ENCODE measurements at places on chromosomes 1 and 21. TPM values are rescaled to one million over a fixed set of nuclear protein-coding genes. Genes with fewer than 3 reads are reported as not detected.

Gene MAP10
- not detected for total RNA-seq

Gene GORAB
- total RNA-seq = 11.0 TPM

Gene COL9A2
- total RNA-seq = 0.23 TPM

Gene ELF3
- 116 TPM for total RNA-seq

Gene PCBP3
- total RNA-seq = 0.75 TPM

Gene THEMIS2
- 0.51 TPM for total RNA-seq

Gene F3
- total RNA-seq = 21.7 TPM

Gene LEFTY1
- not detected for total RNA-seq

Gene DCST1
- not detected for total RNA-seq

Gene FCAMR
- total RNA-seq = not detected

- no peak within 1 kb of the TSS for H3K4me3 ChIP-seq
- H3K4me1 ChIP-seq = 0 out of 2 replicates have a peak, but pooled peaks cover 4% of the 10 kb centered on the region
- no peaks in the 10 kb centered on the region for H3K36me3 ChIP-seq
- no peaks in the 10 kb centered on the region for H3K27me3 ChIP-seq
Observed at GRCh38 chr1:23913212-23913880, at the start of gene CNR2. Gene CNR2 (minus strand): TSS chr1:23913362. CDS start chr1:23875617, 37,745 bp downstream.

DNA sequence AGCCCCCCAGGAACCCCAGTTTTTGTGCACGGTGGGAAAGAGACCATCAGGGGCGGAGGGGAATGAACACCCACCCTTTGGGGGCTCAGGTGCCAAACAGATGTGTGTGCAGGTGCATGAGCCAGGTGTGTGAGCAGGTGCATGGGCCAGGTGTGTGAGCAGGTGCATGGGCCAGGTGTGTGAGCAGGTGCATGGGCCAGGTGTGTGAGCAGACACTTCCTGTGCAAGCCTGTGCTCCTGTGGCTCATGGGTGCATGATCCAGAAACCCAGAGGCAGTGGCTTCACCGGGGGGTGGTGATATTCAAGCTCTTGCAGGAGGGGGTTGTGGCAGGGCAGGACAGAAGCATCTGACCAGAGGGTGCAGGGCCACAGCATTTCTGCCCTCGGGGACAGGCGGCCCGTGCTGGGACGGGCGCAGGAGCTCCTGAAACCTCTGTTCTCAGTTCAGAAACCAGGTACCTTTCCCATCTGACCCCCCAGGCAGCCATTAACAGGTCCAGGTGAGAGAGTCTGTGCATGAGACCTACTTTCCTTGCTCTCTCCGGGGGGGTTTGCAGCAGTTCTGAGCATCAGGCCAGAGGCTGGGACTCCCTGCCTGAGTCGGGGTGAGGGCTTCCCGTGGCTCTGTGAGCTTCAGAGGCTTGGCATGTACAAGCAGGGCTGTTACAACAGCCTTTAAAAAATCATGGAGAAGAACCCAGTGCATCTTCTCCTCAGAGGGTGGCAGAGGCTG is 29.1 kb downstream of the COL18A1 start:
- H3K4me1 ChIP-seq = peaks cover 42% of the 10 kb centered on the region
- no peaks in the 10 kb centered on the region for H3K27me3 ChIP-seq
- H3K27ac ChIP-seq = peak overlapping the region; percentile 50
- no peak overlapping the region for H3K4me3 ChIP-seq
- H3K36me3 ChIP-seq = peaks cover 1% of the 10 kb centered on the region

DNA sequence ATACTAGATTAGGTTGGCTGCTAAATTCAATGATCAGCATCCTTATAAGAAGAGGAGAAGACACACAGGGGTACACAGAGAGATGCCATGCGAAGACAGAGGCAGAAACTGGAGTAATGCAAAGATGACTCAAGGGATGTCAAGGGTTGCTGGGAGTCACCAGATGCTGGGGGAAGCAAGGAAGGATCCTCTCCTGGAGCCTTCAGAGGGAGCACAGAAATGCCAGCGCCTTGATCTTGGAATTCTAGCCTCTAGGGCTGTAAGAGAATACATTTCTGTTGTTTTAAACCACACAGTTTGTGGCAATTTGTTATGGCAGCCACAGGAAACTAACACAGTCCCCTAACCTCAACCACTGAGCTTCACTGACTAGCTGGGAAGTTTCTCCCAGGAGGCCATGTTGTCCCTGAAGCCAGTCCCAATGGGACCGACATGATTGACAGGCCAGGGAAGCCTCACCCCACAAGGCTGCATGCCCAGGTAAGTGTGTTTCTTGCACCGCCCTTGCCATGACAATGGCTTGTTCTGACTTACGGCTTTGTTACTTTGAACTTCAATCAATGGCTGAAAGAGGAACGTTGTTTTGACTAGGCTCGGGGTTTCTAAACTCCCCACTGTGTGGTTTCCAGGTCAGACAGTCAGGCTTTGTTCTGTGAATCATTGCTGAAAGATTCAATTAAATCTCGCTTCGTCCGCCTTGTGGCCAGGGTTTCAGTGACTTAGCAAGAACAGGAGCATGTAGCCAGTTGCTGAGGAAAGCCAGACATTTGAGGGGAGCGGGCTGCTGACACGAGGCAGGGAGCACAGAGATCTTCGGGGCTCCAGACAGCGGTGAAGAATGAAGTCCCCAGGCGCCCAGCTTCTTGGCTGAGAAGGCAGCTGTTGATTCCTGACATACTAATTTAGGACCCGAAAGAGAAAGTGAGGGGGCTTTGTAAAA is 62.3 kb downstream of the RUNX1 start:
- no peak for DNase-seq
- H3K27me3 ChIP-seq = no peaks in the 10 kb centered on the region
- no peak overlapping the region for H3K27ac ChIP-seq

DNA sequence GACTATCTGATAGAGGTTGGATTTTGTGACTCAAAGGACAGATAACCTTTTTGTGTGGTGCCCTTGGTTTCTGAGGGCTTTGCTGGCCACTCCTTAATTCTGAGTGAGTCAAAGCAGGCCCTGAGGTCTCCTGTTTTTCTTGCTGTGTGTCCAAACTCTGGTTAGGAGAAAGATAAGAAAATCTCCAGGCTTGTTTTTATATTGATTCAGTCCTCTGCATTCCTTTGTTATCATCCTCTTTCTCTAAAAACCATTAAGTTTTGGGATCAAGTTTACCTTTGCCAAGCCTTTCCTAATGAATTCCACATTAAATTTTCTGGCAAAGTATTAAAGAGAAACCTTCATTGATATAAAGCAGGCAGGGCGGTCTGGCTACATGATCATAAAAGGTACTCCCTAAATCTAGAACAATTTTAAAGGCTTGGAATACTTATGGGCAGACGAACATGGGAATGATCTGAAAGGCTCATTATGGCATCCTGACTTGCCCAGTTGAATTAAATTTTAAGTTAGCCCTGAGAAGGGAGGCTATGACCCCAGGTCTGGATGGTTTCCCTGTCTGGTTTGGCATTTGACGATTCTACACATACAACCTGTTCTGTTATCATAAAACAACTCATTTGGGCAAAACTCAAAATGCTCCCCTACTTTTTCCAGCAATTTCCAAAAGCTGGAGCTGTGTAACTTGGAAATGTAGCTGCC is 20.8 kb downstream of the ZBTB8B start:
- H3K36me3 ChIP-seq = no peaks in the 10 kb centered on the region
- no peaks in the 10 kb centered on the region for H3K27me3 ChIP-seq
- no peak for DNase-seq
- no peaks in the 10 kb centered on the region for H3K4me1 ChIP-seq
- H3K27ac ChIP-seq = no peak overlapping the region

- no peak overlapping the region for H3K27ac ChIP-seq
- no peaks in the 10 kb centered on the region for H3K36me3 ChIP-seq
- H3K4me1 ChIP-seq = no peaks in the 10 kb centered on the region
- no peak overlapping the region for H3K4me3 ChIP-seq
- DNase-seq = no peak
Observed at GRCh38 chr1:225500624-225501192, 72.9 kb upstream of the LBR start.

- no peaks in the 10 kb centered on the region for H3K4me1 ChIP-seq
- no peaks in the 10 kb centered on the region for H3K27me3 ChIP-seq
- no peak for DNase-seq
- H3K36me3 ChIP-seq = no peaks in the 10 kb centered on the region
- H3K27ac ChIP-seq = no peak overlapping the region
Observed at GRCh38 chr1:151846062-151846568, 6.5 kb upstream of the C2CD4D start.

GRCh38 chr1:211952299-211952698 is 83.1 kb downstream of the INTS7 start:
- no peak overlapping the region for H3K4me3 ChIP-seq
- no peaks in the 10 kb centered on the region for H3K36me3 ChIP-seq
- no peak for DNase-seq
- no peak overlapping the region for H3K27ac ChIP-seq
- H3K27me3 ChIP-seq = no peaks in the 10 kb centered on the region

DNA sequence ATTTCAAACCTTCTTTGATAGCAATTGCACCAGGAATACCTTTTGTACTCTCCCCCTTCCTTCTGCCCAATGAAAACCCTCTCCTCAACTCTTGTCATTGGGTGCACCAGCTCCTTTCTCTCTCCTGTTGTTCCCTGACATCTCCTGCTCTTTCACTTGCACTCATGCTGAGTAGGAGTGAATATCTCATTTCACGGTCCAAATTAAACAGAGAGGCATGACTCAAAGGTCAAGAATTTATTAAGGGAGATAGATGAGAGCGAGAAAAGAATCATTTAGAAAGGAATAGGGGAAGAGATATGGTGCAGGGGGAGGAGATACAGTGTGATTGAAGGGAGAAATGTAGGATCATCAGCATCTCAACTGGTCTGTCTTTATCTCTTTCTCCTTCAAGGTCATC is 22.1 kb downstream of the AIM2 start:
- no peak overlapping the region for H3K27ac ChIP-seq
- H3K4me1 ChIP-seq = no peaks in the 10 kb centered on the region
- no peak overlapping the region for H3K4me3 ChIP-seq
- H3K36me3 ChIP-seq = no peaks in the 10 kb centered on the region
- H3K27me3 ChIP-seq = no peaks in the 10 kb centered on the region

GRCh38 chr1:5944154-5944842 is 47.9 kb downstream of the NPHP4 start:
- no peaks in the 10 kb centered on the region for H3K36me3 ChIP-seq
- H3K27me3 ChIP-seq = no peaks in the 10 kb centered on the region
- H3K4me1 ChIP-seq = no peaks in the 10 kb centered on the region
- H3K27ac ChIP-seq = no peak overlapping the region
- no peak for DNase-seq

DNA sequence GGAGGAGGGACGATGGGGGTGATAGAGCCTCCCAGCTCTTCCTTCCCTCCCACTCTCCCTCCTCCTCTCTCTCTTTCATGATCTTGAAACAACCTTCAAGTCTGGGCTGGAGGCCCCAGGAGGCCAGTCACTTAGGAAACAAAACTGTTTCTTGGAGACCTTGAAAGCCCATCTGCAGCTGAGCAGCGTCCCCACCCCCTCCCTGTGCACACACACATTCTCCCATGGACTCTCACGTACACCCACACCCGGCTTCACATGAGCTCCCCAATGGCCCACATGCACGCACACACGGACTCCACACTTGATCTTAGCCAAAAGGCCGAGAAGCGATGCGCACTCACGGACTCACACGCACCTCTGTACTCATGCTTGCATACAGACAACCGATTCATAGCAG is 3.2 kb upstream of the ATP1A2 start:
- no peak for DNase-seq
- no peaks in the 10 kb centered on the region for H3K36me3 ChIP-seq
- H3K27me3 ChIP-seq = no peaks in the 10 kb centered on the region
- H3K4me3 ChIP-seq = no peak overlapping the region
- no peak overlapping the region for H3K27ac ChIP-seq

DNA sequence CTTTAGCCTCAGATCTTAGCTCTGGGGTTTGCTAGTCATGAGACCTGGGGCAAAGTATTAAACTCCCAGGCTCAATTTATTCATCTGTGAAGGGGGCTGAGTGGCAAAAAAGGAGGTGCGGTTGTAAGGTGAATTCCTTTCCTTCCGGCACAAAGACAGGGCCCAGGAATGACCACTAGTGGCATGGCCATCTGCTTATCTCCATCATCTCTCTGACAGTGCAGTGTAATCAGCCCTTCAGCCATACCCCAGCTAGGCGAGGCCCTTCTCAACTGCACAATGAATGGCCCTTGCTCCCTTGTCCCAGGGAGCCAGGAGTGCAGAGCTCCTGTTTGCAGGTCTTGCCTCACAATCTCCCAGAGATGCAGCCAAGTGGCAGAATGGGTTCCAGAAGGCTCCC is 5.6 kb upstream of the SLC26A9 start:
- no peak for DNase-seq
- no peaks in the 10 kb centered on the region for H3K36me3 ChIP-seq
- no peak overlapping the region for H3K4me3 ChIP-seq
- H3K4me1 ChIP-seq = peaks cover 12% of the 10 kb centered on the region

- H3K4me3 ChIP-seq = no peak overlapping the region
- H3K27me3 ChIP-seq = no peaks in the 10 kb centered on the region
- H3K27ac ChIP-seq = no peak overlapping the region
Observed at GRCh38 chr21:35041881-35042280, 7.2 kb downstream of the RUNX1 start.

GRCh38 chr21:34974162-34974981 is 74.7 kb downstream of the RUNX1 start:
- H3K36me3 ChIP-seq = no peaks in the 10 kb centered on the region
- no peak overlapping the region for H3K4me3 ChIP-seq
- no peak for DNase-seq
- no peaks in the 10 kb centered on the region for H3K4me1 ChIP-seq
- H3K27me3 ChIP-seq = no peaks in the 10 kb centered on the region

GRCh38 chr1:3127738-3128137 is 58.7 kb downstream of the PRDM16 start:
- DNase-seq = no peak
- peaks cover 3% of the 10 kb centered on the region for H3K4me1 ChIP-seq
- no peaks in the 10 kb centered on the region for H3K36me3 ChIP-seq
- no peaks in the 10 kb centered on the region for H3K27me3 ChIP-seq
- no peak overlapping the region for H3K4me3 ChIP-seq

All from Caco-2 (cell line).